ENCODE measurements at places on chromosomes 16 and 17. TPM values are rescaled to one million over a fixed set of nuclear protein-coding genes. Genes with fewer than 3 reads are reported as not detected.
A peak's percentile ranks its signal among the peaks of the same experiment; 100 is the strongest.

Gene C17orf50
- not detected for total RNA-seq

Gene HP
- not detected for total RNA-seq

Gene MAP2K6
- 0.35 TPM for total RNA-seq

Gene TRPV2
- total RNA-seq, result 0.33 TPM

Gene LRRC37A
- 0.80 TPM for total RNA-seq

Gene RCVRN
- total RNA-seq, result not detected

Gene SRCIN1
- 4.2 TPM for total RNA-seq

Gene HIGD1B
- not detected for total RNA-seq

Gene TBL3
- 33.2 TPM for total RNA-seq

Gene CACNG3
- total RNA-seq, result not detected

Gene KRTAP2-1
- not detected for total RNA-seq

Gene LAT
- 4.4 TPM for total RNA-seq

Gene RAB11FIP4
- total RNA-seq, result 6.1 TPM

Gene NKD1
- total RNA-seq, result 0.35 TPM

Gene RRAD
- 10.3 TPM for total RNA-seq

Gene AANAT
- not detected for total RNA-seq

Gene MPP2
- total RNA-seq, result 0.85 TPM

Gene KRTAP1-1
- not detected for total RNA-seq

- peak; percentile 96 for DNase-seq
These were observed 893 bp downstream of the POLR3E start for GRCh38 chr16:22297871-22298733.

GRCh38 chr17:7685533-7686221, 1.6 kb downstream of the TP53 start:
- peak; percentile 91 for DNase-seq

- no peak for DNase-seq
These were observed 521 bp downstream of the C16orf87 start for GRCh38 chr16:46830417-46830901.

DNA sequence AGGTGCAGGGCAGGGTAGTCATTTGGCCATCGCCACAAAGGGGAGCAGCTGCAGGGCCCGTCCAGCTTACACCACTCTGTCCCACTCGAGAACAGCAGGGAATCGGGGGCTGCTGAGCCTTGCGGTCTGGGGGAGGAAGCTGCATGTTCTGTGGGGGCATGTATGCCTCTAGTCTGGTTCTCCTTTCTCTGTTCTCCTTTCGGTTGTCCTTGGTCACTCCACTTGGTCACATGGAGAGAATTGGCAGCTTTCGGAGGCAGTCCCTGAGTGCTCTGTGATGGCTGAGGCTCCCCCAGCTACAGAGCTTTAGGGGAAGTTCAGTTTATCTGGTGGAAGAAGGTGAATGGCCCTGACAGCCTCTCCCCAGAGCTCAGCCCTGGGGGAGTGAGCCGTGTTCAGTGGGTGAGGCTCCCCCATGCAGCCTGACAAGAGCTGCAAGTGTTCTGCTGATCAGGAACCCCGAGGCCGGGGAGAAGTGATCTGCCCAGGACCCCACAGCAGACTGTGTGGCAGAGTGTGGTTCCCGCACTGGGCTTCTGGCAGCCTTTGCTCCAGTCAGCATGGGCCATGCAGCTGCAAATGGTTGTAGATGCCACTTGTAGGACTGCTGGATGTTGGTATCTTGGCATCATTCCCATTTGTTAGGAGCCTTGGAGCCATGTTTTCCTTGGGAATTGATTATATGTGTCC, 22.3 kb upstream of the SMPD3 start:
- DNase-seq, result no peak

- DNase-seq, result no peak
These were observed 13.7 kb upstream of the LGALS3BP start for GRCh38 chr17:78993241-78993956.

GRCh38 chr17:16383216-16383615, 2.3 kb downstream of the UBB start:
- no peak for DNase-seq

- no peak for DNase-seq
These were observed 81.0 kb upstream of the MYOCD start for GRCh38 chr17:12584727-12585126.

DNA sequence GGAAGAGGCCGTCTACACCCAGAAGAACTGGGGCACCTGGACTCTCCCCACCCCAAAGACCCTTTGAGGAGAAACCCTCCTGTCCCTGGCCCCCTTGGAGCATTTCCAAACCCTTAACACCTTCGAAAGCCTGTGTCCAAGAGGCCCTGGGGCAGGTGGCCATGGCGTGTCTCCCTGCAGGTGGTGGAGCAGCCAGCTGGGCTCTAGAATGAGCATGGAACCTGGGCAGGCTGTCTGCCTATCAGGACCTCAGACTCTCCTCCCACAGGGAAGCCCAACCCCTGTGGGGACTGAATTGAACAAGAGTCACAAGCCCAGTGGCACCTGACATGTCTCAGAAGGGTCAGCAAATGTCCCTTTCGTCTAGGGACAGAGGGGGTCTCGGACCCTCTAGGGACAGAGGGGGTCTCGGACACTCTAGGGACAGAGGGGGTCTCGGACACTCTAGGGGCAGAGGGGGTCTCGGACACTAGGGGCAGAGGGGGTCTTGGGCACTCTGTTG, 8.4 kb downstream of the CBX4 start:
- no peak for DNase-seq

GRCh38 chr16:54284319-54284930, 2.2 kb downstream of the IRX3 start:
- DNase-seq, result peak; percentile 51

- no peak for DNase-seq
These were observed 312.5 kb downstream of the MAF start for GRCh38 chr16:79288066-79288465.

GRCh38 chr17:1058423-1059130, 61.6 kb downstream of the TIMM22 start:
- DNase-seq, result peak; percentile 42

- DNase-seq, result peak; percentile 75
These were observed 1.6 kb downstream of the CMIP start for GRCh38 chr16:81445966-81446906.

- DNase-seq, result no peak
These were observed 10.5 kb upstream of the TSPOAP1 start for GRCh38 chr17:58338841-58339754.

DNA sequence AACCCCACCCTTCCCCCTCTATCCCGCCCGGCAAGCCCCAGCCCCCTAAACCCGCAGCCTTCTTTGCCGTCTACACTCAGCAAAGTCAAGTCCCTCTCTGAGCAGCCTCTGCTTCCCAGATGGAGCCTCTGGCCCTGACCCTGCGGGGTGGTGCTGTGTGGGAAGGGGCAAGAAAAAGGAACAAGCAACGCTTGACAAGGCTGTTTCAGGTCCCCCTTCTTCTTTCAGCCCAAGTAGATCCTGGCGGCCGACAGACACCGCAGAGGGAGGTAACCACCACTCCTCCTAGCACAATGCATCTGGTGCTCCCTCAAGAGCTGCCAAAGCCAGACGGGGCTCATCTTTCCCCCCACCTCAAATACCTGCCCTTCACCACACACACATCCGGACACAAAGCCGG, 178.3 kb downstream of the ENGASE start:
- no peak for DNase-seq

DNA sequence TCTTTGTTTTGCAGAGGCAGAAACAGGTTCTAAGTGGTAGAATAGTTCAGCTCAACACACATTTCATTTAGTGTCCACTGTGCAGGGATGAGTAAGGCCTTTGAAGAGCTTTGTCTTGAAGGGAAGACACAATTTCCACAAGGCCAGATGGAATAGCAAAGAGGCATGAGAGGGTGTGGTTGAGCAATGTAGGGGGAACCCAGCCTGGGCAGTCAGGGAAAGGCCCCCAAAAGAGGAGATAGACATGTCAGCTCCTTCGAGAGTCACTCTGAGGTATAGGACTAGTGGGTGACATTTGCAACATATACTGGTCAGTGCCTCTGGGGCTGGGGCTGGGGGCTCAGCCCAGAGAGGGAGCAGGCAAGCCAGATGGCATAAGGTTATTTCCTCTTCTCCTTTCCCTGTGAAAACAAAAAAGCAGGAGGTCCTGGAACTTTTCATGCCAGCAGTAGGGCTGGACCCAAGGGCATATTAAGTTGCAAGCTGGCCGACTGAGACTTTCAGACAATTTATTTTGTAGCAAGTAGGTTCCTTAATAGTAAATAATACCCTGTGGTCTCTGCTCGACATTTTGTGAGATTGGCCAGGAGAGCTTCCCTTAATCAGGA, 7.1 kb downstream of the ALKBH5 start:
- DNase-seq, result no peak

- peak; percentile 23 for DNase-seq
These were observed 11.4 kb downstream of the DYNC1LI2 start for GRCh38 chr16:66740010-66740409.

GRCh38 chr16:65124596-65124995, 2.7 kb upstream of the CDH11 start:
- DNase-seq, result no peak

- no peak for DNase-seq
These were observed 73.3 kb downstream of the ABCC12 start for GRCh38 chr16:48082516-48082915.

GRCh38 chr16:78703936-78704335, 604.5 kb downstream of the WWOX start:
- DNase-seq, result no peak

- no peak for DNase-seq
These were observed 4.5 kb downstream of the PLLP start for GRCh38 chr16:57279780-57280638.

DNA sequence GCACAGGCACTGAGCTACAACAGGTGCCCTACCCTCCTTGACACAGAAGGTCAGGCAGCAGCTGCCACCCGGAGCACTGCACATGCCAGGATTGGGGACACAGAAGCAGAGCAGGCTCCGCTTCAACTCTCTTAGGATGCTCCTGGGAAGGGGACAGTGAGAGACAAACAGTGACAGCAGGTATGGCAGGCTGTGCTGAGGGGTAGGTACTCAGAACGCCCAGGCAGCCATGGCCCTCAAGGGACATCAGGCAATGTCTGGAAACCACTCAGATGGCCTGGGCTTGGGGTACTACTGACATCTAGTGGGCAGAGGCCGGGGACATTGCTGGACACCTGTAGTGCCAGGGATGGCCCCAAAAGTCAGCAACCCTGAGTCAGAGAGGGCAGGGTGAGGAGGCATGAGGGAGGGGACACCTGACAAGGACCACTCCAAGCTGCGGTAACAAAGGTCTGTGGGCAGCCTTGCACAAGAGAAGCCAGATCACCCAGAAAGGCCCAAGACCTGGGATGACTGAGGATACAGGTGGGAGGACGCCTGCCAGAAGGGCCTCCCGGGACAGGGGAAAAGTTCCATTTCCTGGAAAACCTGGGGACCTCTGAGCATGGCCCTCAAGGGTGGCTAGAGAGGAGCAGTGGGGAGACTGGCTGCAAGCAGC, 21.2 kb downstream of the PEMT start:
- DNase-seq, result no peak

DNA sequence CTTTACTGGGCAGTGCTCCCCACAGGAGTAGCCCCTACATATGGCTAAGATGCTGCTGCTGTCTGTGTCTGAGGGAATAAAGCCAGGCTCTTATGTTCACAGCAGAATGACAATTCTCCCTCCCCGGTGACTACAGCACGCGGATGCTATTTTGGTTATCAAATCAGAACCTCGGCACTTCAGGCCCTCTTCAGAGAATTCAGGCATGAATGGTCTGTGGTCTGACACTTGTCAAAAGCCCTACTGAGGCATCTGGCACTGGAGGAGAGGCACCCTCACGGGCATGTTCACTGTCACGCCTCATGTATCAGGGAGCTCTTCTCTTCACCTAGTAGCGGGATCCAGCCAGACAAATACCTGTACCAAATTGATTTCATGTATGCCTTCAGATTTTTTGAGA, 30.4 kb downstream of the KIAA0513 start:
- no peak for DNase-seq

- DNase-seq, result no peak
These were observed 2.4 kb downstream of the YPEL2 start for GRCh38 chr17:59333836-59334235.

GRCh38 chr16:24482681-24483202, 56.6 kb upstream of the RBBP6 start:
- DNase-seq, result no peak

Data from mammary epithelial cell (primary cell).